ENCODE measurements at places on chromosomes 6 and 20.

- no peak overlapping the region for H3K4me3 ChIP-seq
- H3K27me3 ChIP-seq: no peaks in the 10 kb centered on the region
- DNase-seq: no peak
- no peak overlapping the region for H3K27ac ChIP-seq
- H3K36me3 ChIP-seq: no peaks in the 10 kb centered on the region
- H3K4me1 ChIP-seq: no peaks in the 10 kb centered on the region
Observed at GRCh38 chr6:135667691-135668455, 170.3 kb upstream of the AHI1 start.

- H3K4me3 ChIP-seq: no peak overlapping the region
- DNase-seq: no peak
- H3K27ac ChIP-seq: no peak overlapping the region
- no peaks in the 10 kb centered on the region for H3K4me1 ChIP-seq
Observed at GRCh38 chr20:18611492-18611891, 23.6 kb downstream of the DTD1 start.

DNA sequence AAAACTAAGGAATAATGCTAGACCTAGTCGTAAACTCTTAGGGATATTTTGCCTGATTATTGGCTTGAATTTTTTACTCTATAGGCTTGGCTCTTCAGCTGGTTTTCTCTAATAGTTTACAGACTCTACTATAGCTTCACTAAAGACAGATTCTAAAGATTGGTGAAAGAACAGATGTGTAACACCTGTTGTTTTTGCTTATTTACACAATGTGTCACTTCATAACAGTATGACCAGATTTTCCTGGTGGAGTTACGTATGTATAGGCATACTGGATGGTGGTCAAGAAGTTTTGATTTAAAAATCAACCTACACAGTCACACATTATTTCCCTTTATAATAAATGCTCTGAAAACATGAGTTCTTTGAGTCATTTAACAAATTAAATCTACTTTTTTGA, 4.8 kb downstream of the COL19A1 start:
- H3K27me3 ChIP-seq: no peaks in the 10 kb centered on the region
- H3K4me1 ChIP-seq: peaks cover 56% of the 10 kb centered on the region
- H3K27ac ChIP-seq: peak overlapping the region; percentile 16
- no peak for DNase-seq
- no peak overlapping the region for H3K4me3 ChIP-seq

DNA sequence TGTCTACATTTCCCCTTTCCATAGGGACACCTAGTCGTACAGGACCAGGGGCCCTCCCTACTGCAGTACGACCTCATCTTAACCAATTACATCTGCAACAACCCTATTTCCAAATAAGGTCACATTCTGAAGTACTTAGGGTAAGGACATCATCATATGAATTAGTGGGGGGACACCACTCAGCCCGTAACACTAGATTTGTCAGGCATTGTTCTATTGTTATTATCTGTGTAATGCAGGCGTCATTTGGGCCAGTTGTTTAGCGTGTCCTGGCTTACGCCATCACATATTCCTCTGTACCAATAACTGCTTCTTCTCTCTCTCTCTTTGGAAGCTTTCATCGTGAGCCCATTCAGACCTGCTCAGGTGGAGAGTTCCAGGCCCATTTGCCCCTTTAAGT, 89.3 kb downstream of the CAP2 start:
- H3K27ac ChIP-seq: no peak overlapping the region
- H3K27me3 ChIP-seq: no peaks in the 10 kb centered on the region
- H3K4me1 ChIP-seq: no peaks in the 10 kb centered on the region
- H3K36me3 ChIP-seq: no peaks in the 10 kb centered on the region
- H3K4me3 ChIP-seq: no peak overlapping the region

DNA sequence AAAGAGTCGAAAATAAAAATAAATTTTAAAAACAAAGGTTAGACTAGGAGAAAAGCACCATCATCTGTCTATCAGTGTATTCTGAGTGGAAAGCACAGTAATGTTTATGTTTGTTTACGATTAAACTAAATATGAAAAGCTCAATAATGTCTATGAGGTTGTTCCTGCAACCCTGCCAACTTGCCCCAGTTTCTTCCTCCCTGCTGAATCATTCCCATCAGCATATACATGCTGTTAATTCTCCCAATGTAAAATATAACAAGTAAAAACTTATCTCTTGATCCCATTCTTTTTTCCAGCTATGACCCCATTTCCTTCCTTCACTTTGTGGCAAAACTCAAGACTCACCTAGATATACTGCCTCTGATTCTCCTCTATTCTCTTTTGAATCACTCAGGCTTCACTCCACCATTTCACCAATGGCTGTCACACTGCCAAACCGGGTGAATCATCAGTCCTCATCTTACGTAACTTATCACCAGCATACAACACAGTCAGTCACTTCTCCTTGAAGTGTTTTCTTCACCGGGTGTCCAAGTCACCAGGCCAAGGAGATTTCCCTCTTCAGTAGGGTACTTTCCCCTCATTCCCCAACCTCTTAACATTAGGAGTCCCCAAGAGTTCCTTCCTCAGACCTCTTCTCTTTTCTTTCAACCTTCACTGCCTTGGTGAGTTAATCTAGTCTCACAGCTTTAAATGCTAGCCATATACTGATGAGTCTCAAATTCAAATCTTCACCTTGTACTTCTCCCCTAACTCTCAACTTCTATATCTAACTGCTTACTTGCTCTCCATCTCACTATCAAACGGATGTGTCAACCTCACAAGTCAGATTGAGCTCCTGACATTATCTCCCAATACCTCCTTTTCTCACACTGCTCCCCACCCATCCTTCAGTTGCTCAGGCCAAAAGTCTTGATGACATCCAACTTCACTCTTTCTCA, 6.2 kb downstream of the TMEM242 start:
- no peaks in the 10 kb centered on the region for H3K4me1 ChIP-seq
- H3K27me3 ChIP-seq: no peaks in the 10 kb centered on the region
- no peak for DNase-seq
- no peak overlapping the region for H3K27ac ChIP-seq
- H3K36me3 ChIP-seq: no peaks in the 10 kb centered on the region

GRCh38 chr20:59173938-59174491, 10.4 kb downstream of the ZNF831 start:
- H3K36me3 ChIP-seq: peaks cover 19% of the 10 kb centered on the region
- H3K4me1 ChIP-seq: peaks cover 11% of the 10 kb centered on the region
- H3K27me3 ChIP-seq: no peaks in the 10 kb centered on the region
- no peak for DNase-seq
- no peak overlapping the region for H3K27ac ChIP-seq
- H3K4me3 ChIP-seq: no peak overlapping the region

- H3K36me3 ChIP-seq: no peaks in the 10 kb centered on the region
- no peaks in the 10 kb centered on the region for H3K27me3 ChIP-seq
- DNase-seq: no peak
- no peaks in the 10 kb centered on the region for H3K4me1 ChIP-seq
- H3K27ac ChIP-seq: no peak overlapping the region
Observed at GRCh38 chr6:105616521-105616920, 213.6 kb upstream of the PREP start.

DNA sequence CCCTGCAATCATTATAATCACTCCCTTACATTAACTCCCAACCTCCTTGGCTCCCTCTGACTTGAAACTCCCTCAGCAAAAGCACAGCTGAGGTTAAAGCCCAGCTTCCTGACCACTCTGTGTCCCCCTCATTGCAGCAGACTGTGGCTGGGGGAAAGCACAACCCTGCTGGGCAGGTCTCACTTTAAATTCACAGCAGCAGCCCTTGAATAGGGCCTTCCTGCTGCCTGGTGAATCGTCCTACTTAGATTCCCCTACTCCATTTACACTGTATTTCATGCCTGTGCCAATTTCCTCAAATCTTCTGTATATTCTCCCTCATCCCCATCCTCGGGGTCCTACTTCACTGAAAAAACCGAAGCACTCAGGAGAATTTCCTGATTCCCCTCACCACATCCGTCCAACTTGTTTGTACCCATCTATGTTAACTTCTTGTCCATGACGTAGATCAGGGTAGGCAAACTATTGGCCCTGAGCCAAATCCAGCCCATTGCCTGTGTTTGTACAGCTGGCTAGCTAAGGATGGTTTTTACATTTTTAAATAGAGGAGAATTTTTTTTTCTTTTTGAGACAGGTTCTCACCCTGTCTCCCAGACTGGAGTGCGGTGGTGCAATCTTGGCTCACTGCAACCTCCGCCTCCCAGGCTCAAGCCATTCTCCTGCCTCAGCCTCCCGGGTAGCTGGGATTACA, 31.5 kb upstream of the GCM1 start:
- H3K4me3 ChIP-seq: no peak overlapping the region
- peak; percentile 77 for DNase-seq
- peaks cover 36% of the 10 kb centered on the region for H3K4me1 ChIP-seq
- no peaks in the 10 kb centered on the region for H3K36me3 ChIP-seq
- no peaks in the 10 kb centered on the region for H3K27me3 ChIP-seq
